ENCODE measurements at places on chromosomes 12 and 14. TPM values are rescaled to one million over a fixed set of nuclear protein-coding genes. Genes with fewer than 3 reads are reported as not detected.

Gene PRKCH
- 50.0 TPM for total RNA-seq

Gene FERMT2
- total RNA-seq = 95.0 TPM

Gene MYL2
- total RNA-seq = 43.5 TPM

Gene EFS
- 24.1 TPM for total RNA-seq

Gene SEL1L
- 45.7 TPM for total RNA-seq

Gene RND1
- 1.1 TPM for total RNA-seq

Measured in skin of body (tissue), 3 donors.